ENCODE measurements at places on chromosomes 6 and 20. TPM values are rescaled to one million over a fixed set of nuclear protein-coding genes. Genes with fewer than 3 reads are reported as not detected.

KDM1B gene
- 50.9 TPM for total RNA-seq

SAMD3 gene
- not detected for total RNA-seq

MTFR2 gene
- 7.2 TPM for total RNA-seq

DNA sequence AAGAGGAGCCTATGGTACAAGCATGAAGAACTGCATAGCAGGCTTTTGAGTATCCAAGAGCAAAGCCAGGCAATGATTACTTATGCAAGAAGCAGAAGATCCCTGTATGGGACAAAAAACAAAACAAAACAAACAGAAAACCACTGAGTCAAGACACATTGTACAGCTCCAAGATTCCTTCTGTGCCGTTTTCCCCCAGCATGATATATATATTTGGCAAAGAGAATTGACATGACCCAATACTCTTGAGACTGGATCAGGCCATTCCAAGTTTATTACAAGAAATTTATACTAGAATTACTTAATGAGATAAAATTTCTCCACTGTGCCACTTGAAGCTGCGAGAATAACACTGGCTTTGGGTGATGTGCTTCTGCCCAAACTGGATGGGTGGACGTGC, 65.5 kb downstream of the TRMT11 start:
- no peak for DNase-seq

DNA sequence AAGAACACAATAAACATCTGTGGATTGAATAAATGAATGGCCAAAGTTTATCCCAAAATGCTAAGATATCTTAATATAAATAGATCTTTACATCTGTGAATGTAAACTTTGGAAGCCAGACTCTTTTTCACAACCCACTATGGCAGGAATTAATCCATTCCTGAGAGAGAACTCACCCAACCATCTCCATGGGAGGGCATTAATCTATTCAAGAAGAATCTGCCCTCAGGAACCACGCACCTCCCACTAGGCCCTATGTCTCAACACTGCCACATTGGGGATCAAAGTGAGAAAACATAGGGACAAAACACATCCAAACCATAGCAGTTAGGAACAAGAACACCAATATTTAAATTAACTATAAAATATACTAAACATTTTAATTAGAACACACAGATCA, 3.4 kb downstream of the UBE3D start:
- DNase-seq: no peak

DNA sequence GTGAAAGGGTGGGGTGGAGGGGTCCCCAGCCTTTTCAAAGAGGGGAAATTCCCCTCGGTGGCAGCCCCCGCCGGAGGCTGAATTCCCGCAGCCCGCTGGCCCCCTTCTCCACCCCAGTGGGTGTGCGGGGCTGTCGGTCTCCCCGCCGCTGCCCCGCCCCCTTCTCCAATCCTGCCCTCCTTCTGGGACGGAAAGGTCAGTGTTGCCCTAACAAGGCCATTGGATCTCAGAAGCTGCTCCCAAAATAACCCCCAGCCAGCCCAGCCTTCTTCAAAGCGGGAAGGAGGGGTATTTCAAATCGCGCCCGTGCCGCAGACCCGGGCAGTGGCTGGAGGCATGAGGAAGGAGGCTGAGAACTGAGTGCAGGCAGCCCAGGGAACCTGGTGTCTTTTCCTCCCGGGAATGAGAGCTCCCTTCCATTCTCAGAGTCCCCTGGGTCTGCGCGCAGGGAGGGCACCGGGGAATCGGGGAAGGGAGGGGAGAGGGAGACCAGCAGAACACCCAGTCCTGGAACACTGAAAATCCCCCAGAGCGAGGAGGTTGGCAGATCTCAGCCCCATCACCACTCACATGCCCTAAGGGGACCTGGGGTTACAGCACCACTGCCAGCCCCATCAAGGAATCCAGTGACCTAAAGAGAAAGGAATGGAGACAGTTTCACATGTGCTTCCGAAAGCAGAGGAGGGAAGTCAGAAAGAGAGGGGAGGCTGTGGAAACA, at the start of gene JPH2:
Gene JPH2 (minus strand): TSS at position 135 of the 718 bp plus-strand sequence. CDS start 483 bp downstream, outside the sequence.
- no peak for DNase-seq

DNA sequence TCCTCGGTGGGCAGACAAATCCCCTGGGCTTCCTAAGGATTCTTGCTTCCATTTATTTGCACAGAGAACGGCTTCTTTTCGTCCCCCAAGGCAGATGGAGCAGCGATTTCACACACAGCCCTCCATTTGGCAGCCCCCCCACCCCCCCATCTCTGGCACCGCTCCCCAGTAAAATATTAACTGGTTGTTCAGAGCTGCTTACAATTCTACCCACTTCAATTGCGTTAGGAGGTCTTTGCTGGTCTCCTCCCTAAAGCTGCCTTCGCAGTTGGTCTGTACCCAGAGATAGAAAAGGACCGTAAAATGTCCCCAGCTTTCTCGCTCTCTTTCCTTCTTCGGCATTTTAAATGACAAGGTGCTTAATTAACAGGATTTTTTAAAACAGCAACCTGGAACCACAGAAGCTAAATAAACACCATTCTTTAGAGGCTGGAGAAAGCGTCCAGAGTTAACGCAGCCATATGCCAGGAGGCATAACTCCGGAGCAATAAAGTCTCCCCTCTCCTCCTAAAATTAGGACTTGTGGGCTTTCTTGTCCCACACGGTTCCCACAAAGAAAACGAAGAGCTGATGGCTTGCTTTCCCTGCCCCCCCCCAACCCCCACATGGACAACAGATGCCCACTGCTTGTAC, 1.7 kb upstream of the ZMYND8 start:
- peak; percentile 58 for DNase-seq

All from Karpas-422 (cell line).